Activated gamma-delta T cell treated with anti-CD3 and anti-CD28 coated beads, Interleukin-2, amount 50 U/mL, for 16 hours (primary cell): ENCODE measurements at places on chromosomes 6 and 20.

- no peak for DNase-seq
These were observed 89.5 kb downstream of the TIAM2 start for GRCh38 chr6:155084431-155085123.

DNA sequence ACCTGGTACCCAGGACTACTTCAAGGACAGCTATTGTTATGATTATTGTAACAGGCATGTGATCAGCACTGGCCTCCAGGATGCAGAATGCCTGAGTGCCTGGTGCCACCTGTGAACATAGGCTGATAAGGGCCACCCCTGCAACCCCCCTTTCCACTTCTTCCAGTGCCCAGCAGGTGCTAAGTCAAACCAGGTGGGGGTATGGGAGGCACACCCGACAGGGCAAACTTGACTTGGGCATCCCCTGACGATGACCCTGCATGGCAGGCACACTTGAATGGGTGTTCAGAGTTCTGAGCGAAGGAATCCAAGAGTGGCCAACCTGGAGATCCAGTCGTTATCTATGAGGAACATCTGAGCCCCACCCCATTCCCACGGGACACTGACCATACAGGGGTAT lies 3.4 kb downstream of the ADA start:
- DNase-seq: no peak

- no peak for DNase-seq
These were observed 112.0 kb upstream of the CCN2 start for GRCh38 chr6:132063204-132063603.

DNA sequence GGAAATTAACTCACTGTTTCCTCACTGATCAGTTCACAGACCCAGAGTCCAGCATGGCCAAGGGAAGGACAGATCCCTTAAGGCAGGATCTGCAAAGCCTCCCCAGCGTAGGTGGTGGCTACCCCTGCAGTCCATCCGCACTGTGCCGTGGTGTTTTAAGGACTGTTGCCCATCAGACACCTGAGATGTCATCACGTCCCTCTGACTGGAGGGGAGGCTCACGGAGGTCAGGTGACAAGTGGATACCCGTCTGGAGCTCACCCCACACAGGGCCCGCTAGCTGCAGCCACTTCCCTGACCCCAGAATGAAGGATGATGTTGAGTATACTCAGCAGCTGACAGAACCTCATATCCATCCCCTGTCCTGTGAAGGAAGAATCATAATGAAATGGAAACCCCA lies 161.8 kb upstream of the GGTLC1 start:
- no peak for DNase-seq

DNA sequence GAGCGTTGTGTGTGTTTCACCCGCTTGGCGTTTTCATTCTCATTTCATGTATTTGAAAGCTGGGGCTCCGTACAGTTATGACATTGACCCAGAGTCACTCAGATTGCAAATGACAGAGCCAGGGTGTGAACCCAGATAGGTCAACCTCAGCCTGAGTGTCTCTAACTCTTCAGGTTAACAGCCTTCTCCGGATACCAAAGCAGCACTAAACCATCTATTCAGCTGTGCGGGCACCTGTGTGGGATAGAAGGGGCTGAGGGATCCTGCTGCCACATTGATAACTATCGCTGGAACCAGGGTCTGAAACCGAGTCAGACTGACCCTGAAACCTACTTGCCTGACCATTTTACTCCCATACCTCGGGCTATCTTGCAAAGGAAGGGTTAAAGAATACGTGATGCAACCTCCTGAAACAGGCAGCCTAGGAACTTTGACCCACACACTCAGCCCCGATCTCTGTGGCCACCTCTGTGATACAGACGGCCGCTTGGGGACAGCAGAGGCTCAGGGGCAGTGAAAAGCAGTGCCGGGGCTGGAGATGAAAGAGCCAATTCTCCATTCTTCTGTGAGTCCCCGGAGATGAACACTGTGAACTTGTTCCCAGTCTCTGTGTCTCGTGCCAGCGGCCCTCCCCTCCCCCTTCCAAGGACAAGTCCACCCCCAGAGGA lies 233.5 kb upstream of the QKI start:
- DNase-seq: no peak

DNA sequence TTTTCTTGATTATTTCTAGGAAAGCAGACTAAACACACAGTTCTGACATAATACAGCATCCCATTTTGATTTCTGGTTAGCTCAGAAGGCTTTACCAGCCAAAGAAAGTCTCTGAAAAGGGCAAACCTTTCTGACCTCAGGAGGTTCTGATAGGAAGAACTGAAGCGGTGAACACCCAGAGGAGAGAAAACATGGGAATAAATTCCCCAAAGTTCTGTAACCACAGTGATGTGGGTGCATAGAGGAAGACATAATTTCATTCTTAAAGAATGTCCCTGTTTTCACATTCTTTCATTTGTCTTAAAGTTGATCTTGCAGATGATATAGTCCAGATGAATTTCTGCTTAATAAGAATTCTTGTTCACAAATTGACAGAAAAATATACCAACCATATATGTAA lies 60.3 kb downstream of the RSPO3 start:
- no peak for DNase-seq

- DNase-seq: no peak
These were observed at the start of gene SULF2 for GRCh38 chr20:47785311-47785853. SULF2 (minus strand) TSS chr20:47785481; CDS start chr20:47757363, 28,118 bp downstream.

GRCh38 chr6:157605484-157605883 lies 217.6 kb upstream of the SNX9 start:
- no peak for DNase-seq

GRCh38 chr20:11719153-11719552 lies 198.5 kb upstream of the BTBD3 start:
- DNase-seq: no peak

DNA sequence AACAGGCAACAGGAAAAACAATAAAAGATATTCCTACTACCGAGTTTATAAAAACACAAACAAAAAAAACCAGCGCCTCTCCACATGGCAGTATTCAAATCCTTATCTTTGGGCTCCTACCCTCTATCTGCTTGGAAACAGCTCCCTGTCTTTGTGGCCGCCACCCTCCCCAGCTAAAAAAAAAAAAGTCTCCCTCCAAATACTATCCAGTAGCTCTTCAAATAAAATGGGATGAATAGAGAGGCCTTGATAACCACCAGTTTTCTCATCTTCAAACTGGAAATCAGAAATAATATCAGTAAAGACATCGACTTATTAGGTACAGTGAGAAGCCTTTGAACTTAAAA lies 96.2 kb downstream of the PSMG4 start:
- no peak for DNase-seq

GRCh38 chr6:55841341-55841740 lies 34.0 kb downstream of the BMP5 start:
- no peak for DNase-seq

DNA sequence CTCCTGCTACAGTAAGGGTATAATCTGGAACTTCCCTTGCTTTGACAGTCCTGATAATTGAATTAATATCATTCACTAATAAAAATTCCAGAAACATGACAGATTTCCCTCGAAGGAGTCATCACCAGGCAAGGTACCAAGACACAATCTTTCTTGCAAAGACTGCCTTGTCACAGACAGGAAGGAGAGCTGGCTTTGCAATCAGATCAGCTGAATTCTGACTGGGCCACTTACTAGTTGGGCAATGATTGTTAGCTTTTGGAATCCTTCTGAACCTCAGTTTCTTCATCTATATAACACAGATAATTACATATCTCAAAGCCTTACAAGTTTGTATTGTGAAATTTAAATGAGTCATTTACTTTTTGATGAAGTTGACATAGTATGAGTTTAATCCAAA lies 344.2 kb downstream of the RFPL4B start:
- no peak for DNase-seq

- no peak for DNase-seq
These were observed 50.1 kb upstream of the RNF24 start for GRCh38 chr20:4065391-4065844.

DNA sequence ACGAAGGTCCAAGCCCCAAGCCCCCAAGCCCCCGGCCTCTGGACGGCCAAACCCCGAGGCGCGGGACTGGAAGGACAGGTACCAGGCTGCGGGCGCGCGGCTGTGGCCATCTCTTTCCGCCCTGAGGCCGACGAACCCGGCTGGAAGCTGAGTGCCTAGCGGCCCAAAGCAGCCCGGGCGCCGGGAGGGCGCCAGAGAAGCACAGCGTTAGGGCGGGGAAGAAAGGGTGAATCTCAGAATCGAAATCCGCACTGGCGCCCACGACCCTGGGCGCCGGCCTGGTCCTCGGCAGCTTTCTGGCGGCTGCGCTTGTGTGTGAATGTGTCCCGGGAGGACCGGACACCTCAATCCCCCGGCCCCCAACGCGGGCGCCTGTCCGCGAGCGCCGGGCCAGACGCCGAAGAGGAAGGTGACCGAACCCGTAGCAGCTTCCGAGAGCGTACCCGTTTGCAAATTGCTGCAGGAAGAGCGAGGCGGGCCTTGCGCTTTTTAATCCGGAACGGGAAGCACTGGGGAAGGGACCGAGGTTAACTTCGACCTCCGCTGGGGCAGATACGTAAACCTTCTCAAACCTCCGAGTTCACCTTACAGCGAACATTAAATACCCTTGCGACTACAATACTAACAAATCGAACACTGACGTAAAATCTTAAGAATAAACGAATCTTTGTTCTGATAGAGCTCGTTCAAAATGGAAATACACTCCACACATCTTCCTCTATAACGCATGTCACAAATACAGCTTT lies 2.9 kb downstream of the NRN1 start:
- no peak for DNase-seq

- DNase-seq: no peak
These were observed 88.2 kb downstream of the TCP11 start for GRCh38 chr6:35052694-35053565.

GRCh38 chr6:4870821-4871494 lies 94.8 kb downstream of the CDYL start:
- no peak for DNase-seq

GRCh38 chr20:18011951-18012645 lies 43.3 kb downstream of the MGME1 start:
- no peak for DNase-seq

DNA sequence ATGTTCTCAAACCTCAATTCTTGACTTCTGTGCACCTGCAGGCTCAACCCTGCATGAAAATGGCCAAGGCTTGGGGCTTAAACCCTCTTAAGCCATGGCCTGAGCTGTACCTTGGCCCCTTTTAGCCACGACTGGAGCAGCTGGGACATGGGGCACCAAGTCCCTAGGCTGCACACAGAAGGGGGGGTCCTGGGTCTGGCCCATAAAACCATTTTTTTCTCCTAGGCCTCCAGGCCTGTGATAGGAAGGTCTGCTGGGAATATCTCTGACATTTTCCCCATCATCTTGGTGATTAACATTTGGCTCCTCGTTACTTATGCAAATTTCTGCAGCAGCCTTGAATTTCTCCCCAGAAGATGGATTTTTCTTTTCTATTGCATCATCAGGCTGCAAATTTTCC lies 119.4 kb upstream of the VGLL2 start:
- no peak for DNase-seq

DNA sequence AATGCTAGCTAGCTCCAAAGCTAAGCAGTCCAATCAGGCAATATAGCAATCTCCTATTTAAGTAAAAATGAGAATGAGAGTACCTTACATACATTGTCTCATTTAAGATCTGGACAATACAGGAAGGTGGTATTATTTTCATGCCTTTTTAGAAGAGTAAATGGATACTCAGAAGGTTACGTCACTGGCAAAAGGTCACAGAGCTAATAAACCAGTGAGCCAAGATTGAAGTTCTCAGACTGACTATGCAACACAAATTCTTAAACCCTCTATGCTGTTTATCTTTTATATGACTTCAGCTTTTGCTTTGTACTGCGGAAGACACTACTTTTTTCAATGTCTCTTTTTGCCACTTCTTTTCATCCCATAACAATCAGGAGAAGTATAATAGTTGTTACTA lies 135.2 kb upstream of the PRL start:
- DNase-seq: no peak

- DNase-seq: no peak
These were observed 38.9 kb downstream of the ORC3 start for GRCh38 chr6:87628881-87629280.

GRCh38 chr20:23287354-23288190 lies 63.0 kb upstream of the NXT1 start:
- no peak for DNase-seq

GRCh38 chr6:67956352-67956751 lies 678.7 kb upstream of the ADGRB3 start:
- no peak for DNase-seq

GRCh38 chr20:41524980-41525613 lies 93.1 kb downstream of the CHD6 start:
- no peak for DNase-seq

DNA sequence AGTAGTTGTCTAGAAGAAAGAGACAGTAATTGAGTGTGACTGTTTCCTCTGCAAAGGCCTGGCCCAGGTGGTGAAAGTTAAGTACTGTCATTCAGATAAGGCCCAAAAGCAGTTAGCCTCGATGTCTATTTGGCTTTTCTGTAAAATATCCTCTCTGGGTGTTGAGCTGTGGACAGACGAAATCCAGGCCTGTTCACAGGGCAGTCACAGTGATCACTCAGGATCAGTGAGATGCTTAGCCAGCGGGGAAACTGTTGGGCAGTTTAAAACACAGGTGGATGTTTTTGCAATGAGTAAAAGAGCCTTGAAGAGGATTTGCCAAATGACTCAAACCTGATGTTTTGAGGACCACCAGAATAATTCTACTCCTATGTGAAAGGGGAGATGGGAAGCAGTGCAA lies 22.0 kb upstream of the PRDM1 start:
- DNase-seq: no peak

DNA sequence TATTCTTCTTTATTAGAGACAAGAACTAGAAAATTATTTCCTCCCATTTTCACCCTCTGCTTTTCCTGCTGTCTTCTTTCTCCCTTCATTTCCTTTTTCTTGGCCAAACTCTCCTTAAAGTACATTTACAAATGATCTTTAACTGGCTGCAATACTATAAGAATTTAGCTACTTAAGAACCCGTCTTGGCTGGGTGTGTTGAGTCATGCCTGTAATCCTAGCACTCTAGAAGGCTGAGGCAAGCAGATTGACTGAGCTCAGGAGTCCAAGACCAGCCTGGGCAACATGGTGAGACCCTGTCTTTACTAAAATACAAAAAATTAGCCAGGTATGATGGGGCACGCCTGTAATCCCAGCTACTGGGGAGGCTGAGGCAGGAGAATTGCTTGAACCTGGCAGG lies 39.3 kb upstream of the SRPK1 start:
- no peak for DNase-seq

DNA sequence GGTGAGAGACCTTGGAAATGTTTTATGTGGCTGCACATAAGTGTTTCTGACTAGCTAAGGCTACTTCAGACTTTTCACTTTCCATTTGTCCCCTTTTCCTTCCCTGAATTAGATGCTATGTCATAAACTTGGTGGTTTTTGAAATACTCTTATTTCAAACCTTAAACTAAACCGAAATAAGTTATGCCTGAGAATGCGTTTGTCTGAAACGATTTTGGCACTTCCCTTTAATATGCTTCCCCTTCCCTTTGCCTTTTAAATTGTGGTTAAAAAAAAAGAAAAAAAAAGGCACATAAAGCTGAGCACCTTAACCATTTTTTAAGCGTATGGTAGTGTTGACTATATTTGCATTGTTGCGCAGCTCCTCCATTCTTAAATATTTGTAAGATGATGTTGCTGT lies 14.3 kb downstream of the ZNF451 start:
- no peak for DNase-seq

DNA sequence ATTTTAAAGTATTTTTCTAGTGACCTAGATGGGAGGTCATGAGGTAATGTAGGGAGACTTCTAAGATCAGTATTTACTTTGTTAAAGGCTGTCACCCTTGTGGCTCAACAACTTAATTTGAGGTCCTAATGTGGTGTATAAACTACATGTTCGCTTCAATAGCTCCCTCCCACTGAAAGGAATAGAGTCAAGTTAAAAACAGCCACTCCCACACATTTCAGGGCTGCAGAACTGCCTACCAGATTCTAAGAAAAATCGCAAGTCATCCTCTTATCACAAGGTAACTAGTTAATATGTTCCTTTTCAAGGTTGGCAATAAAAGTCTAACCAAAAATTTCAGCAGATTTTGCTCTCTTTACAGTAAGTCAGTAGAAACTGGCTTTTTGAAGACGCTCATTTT lies 15.1 kb downstream of the GSTA1 start:
- DNase-seq: no peak
